ENCODE measurements at places on chromosomes 3 and 15.

DNA sequence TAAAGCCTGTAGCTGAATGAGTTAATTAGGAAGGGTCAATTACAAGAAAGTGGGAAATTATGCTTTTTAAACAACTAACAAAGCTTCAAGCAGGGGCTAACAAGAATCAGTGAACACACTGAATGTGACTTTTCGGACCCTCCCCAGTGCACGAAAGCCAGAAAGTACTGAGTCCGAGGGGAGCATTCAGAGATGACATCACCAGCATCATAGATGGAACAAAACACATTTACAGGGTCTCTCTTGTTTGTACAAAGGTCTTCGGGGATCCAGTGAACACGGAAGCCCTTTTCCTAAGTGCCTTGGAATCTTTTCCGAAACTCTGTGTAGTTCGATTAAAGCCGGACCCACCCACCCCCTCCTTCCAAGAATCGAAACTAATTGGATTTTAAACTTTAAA lies 829 bp downstream of the DCP1A start:
- DNase-seq = peak; percentile 23

GRCh38 chr3:27720899-27721716 lies 1.0 kb downstream of the EOMES start:
- no peak for DNase-seq

GRCh38 chr3:2458816-2459215 lies 360.1 kb downstream of the CNTN4 start:
- no peak for DNase-seq

DNA sequence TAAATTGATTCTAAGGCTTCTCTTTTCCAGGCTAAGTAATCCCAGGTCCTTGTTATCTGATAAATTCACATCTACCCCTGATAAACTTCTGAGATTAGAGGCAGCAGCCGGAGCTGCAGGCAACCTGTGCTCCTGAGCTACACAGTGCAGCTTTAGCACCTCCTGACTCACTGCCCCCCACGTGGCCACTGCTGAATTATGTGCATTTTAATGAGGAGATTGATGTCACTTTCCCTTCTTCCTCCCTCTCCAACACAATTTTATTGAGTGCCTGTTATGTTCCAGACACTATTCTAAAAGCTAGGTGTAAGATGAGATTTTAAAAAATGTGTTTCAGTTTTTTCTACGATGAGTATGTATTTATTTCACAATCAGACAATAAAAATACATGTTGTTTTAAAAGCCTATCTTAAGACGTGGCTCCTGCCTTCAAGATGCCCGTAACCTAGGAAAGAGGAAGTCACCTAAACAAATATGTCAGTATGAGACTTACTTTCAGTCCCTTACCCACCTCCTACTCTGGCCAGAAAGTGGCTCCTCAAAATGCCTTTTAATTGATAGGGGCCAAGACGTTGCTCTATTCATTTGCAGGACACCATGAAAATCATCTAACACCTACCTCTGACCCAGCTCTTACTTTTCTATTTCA lies 161.5 kb upstream of the PFN2 start:
- peak; percentile 16 for DNase-seq

- no peak for DNase-seq
These were observed 11.9 kb upstream of the LEKR1 start for GRCh38 chr3:156814295-156814694.

GRCh38 chr15:26722621-26723160 lies 50.2 kb downstream of the GABRB3 start:
- DNase-seq = no peak

DNA sequence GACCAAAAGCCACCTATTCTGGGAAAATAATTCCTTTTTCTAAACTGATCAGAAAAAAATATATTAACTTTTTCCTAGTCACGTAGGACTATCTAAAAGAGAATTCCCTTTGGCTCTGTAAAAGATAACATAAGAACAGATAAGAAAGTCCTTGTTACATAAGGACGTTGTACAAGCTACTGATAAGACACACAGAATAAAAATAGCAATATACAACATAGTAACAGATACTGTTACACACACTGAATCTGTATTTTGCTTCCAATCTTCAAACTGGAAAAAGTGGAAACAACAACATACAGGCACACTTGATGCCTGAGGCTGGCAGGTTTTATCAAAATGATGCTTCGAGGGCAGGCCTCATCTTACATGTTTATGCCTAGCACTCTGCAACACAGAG lies 59.8 kb downstream of the SNX4 start:
- DNase-seq = peak; percentile 10

- DNase-seq = no peak
These were observed 363.7 kb upstream of the RGMA start for GRCh38 chr15:93452537-93453211.

GRCh38 chr3:130834476-130834875 lies 59.4 kb upstream of the ATP2C1 start:
- DNase-seq = no peak

DNA sequence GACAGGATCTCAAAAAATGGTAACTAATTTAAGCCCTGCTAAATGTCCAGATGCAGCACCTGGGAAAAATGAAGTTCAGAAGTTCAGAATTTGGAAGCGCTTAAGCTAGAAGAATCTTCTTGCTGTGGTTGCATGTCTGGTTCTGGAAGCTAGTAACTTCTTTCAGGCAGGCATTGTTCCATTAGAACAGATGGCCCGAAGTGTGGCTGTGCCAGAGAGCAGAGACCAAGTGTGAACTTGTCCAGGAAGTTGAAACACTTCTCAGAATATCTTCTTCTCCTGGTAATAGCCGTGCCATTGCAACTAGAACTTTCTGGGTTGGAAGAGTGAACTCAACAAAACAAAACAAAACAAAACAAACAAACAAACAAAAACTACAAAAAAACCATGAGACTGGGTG lies 80.0 kb downstream of the MITF start:
- no peak for DNase-seq

GRCh38 chr3:53049987-53050386 lies 4.1 kb upstream of the SFMBT1 start:
- no peak for DNase-seq

GRCh38 chr3:169350228-169350627 lies 313.3 kb downstream of the MECOM start:
- no peak for DNase-seq
